ENCODE measurements at places on chromosomes 11 and 22. TPM values are rescaled to one million over a fixed set of nuclear protein-coding genes. Genes with fewer than 3 reads are reported as not detected.

NXPE2 gene
- total RNA-seq: not detected

SAA4 gene
- total RNA-seq: 0.27 TPM

AQP11 gene
- 2.8 TPM for total RNA-seq

OR6T1 gene
- not detected for total RNA-seq

CCDC34 gene
- 10.7 TPM for total RNA-seq

IL18BP gene
- 1.1 TPM for total RNA-seq

CRY2 gene
- total RNA-seq: 19.6 TPM

Measured in fibroblast of the aortic adventitia (primary cell).